BJ (cell line): ENCODE measurements at places on chromosomes 3 and 15.

GRCh38 chr3:108292450-108292849, 3.9 kb upstream of the HHLA2 start:
- no peak for DNase-seq

DNA sequence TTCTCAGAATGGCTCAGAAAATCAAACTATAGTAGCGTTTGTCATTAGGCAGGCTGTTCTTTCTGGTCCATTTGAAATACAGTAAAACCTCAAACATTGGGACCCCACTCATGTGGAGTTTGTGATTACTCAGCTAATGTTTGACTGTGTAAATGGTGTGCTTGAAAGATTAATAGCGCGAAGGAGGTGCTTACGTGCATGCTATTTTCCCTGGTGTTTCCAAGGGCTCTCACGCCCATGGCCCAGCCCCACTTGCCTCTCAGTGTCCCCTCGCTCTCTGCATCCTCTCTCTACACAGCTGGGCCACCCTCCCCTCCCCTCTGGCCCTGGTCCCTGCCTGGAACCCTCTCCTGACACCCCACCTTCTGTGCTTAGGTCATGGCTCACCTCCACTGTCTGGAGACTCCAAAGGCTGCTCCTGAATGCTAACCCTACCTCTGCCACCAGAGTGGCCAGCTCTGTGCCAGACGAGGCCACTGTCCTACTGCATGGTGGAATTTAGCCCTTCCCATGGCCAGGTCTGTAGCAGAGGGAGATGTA, 194.2 kb downstream of the PLCL2 start:
- DNase-seq: no peak

DNA sequence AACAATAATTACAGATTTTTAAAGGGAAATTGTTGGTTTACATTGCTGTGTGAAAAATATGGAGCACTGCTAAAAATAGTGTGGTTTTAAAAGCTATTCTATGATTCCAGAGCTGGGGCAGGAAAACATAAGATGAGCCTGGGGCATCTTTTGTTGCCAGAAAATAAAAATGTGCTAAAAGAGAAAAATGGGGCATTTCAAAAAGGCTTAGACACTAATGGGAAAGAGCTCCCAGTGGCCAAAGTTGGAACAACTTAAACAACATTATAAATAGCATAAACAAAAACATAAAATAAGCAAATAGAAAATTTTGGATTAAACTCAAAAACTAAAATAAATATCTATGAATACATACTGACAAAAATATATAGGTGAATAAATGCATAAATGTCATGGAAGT, 478.9 kb downstream of the NLGN1 start:
- DNase-seq: no peak

DNA sequence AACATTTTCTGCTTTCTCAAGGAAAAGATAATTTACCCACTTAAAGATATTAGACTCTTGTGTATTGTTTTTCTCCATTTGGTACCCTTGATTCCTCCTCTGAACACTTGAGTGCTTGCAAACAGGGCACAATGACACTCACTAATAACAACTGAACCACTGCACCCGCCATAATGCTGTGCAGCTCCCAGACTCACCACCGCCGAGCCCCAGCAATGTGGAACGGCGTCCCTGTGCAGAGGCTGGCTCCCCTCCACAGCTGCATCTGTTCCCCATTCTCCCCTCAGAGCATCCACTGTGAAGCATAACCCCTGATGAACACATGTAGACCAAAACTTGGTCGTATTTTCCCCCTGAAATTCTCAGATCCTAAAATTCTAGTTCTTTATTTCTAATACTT, 276.2 kb upstream of the PLSCR5 start:
- DNase-seq: no peak
